ENCODE measurements at places on chromosomes 16 and 17.
A peak's percentile ranks its signal among the peaks of the same experiment; 100 is the strongest.

GRCh38 chr17:39547713-39548478 is 59.8 kb downstream of the NEUROD2 start:
- peak; percentile 52 for DNase-seq

- peak; percentile 96 for DNase-seq
Measured at GRCh38 chr17:75205037-75205792, at the start of gene NUP85. Gene NUP85 (plus strand): TSS chr17:75205679. CDS start chr17:75205762, 83 bp downstream.

- DNase-seq, result no peak
Measured at GRCh38 chr16:66874079-66874775, 6.1 kb upstream of the PDP2 start.

DNA sequence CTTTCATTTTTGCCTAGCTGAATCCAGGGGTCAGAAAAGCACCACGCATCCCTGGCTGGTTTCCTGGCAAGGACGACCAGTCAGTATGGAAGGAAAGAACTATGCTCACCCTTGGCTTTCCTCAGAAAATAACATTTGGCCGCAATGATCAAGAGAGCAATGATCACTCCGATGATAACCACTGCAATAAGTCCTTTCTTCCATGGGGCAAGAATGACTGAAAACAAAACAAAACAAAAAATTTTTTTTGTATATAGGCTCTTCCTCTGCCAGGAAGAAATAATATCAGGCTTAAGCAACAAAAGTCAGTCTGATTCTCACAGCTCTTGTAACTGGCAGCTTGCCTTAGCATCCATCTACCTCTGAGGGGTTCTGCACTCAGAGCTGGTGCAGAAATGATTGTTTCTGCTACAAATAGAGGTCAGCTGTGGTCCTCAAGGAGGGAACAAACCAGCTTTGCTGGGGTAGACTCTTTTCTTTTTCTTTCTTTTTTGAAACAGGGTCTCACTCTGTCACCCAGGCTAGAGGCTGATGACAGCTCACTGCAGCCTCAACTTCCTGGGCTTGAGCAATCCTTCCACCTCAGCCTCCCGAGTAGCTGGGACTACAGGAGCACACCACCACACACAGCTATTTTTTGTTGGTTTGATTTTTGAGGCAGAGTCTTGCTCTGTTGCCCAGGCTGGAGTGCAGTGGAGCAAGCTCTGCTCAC is 35.7 kb downstream of the PECAM1 start:
- no peak for DNase-seq

DNA sequence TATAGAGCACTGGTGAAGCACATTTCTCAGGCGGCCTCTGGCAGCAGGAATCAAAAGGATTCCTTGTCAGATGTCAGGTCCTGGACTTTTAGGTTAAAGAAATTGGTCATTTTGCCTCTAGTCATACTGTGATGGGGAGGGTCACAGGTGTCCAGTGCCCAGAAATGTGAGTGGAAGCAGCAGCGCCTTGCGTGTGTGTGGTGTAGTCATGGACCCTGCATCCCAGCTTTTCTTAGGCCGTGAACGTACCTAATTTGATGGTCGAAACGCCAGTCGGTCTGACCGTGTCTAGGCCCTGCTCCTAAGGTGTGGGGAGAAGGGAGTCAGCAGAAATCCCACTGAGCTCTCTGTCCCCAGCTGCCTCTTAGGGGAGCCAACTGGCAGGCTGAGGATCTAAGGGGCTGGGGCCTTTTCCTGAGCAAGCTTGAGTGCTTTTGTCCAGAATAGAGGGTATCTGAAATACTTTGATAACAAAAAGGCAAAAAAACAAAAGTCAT is 32.0 kb downstream of the POLR3E start:
- no peak for DNase-seq

DNA sequence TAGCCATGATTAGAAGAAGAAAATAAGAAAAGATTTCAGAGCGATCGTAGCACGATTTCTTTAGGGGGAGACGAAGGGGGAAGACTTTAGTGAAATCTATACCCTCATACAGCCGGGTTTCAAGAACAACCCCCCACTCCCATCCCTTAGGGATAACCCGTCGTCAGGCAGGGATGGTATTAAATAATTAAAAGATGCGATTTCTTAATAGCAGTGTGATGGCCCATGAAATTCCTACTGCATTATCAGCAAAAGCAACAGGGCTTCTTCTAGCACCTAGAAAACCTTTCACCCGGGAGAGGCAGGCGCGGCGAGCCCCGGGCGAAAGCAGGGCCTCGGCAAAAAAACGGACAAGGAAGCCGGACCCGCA is 1.4 kb downstream of the CDH11 start:
- DNase-seq, result no peak

DNA sequence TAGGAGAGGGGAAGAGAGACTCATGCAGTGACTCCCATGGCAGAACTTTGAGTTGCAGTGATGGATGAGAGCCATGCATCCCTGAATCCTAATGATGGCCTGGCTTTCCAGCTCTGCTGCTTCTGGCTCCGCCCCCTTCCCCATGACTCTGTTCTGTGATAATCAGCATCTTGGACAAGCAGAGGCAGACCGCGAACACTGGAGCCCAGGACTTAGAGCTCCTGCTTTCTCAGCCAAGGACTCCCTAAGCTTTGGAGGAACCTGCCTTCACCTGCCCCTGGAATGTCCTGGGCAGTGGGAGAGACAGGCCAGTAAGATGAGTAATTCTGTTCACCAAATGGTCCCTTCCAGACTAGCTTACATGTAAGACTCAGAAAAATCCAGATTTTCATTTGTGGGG is 12.5 kb downstream of the CCDC92B start:
- no peak for DNase-seq
